ENCODE measurements at places on chromosomes 1 and 21.

- no peak for DNase-seq
These were observed 47.0 kb upstream of the KDM4A start for GRCh38 chr1:43602990-43603389.

- no peak for DNase-seq
These were observed 2.7 kb upstream of the PLPPR5 start for GRCh38 chr1:99007366-99007765.

- DNase-seq, result no peak
These were observed 267.6 kb downstream of the GPATCH2 start for GRCh38 chr1:217363319-217363718.

GRCh38 chr21:42258885-42259407, 40.0 kb downstream of the ABCG1 start:
- no peak for DNase-seq

DNA sequence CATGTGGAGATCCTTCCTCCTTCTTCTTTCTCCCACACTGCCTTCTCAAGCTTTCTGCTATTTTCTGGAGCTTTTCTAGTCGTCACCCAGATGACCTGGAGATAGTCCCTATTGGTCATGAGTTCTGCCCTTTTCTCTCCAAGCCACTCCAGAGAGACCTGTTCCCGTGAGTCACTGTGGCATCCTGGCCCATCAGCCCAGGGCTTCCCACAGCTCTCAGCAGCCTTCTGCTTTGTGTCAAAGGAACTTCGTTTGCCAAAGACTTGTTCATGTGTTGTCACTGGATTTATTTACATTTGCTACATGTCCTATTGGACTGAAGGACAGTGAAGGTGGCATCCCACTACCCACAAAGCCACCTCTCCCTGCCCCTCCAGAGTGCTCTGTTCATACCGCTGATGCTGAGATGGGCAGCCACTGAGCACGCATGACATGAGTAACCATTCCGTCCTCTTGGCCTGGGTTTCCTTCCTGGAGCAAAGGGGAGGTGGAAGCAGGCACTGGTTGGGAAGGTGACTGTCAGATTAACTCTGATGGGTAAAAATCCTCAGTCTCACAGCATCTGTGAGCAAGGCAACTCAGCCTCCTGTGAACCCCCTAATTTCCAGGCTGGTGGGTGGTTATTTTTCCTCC, 119.2 kb downstream of the EDEM3 start:
- no peak for DNase-seq

DNA sequence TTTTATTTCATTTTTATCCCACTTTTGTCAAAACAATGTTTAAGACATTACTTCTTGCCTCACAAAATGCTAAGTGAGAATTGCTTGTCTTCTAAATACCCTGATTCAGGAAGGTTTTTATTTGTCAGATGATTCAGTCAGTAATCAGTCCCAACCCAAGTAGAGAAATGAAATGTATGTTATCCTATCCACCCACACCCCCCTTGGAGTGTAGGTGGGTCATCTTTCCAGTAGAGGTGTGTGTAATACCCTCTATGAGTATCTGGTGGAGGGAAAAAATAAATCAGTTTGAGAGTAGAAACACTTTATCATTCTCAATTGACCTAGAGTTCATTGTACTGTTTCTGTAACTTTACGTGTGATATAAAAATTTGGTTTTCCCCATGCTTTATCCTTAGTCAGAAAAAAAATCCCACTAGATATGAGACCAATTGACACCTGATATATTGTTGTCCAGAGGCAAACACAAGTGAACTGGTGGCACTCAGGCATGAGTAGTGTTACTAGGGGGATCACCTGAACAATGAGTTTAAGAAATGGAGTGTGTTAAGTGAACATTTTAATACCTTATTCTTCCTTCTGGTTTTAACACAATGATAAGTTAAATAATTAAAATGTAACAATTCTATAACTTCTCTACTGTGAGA, 153.8 kb upstream of the C1orf105 start:
- DNase-seq, result no peak

Data from common myeloid progenitor, CD34-positive (primary cell).